ENCODE measurements at places on chromosomes 12 and 14.
A peak's percentile ranks its signal among the peaks of the same experiment; 100 is the strongest.

DNA sequence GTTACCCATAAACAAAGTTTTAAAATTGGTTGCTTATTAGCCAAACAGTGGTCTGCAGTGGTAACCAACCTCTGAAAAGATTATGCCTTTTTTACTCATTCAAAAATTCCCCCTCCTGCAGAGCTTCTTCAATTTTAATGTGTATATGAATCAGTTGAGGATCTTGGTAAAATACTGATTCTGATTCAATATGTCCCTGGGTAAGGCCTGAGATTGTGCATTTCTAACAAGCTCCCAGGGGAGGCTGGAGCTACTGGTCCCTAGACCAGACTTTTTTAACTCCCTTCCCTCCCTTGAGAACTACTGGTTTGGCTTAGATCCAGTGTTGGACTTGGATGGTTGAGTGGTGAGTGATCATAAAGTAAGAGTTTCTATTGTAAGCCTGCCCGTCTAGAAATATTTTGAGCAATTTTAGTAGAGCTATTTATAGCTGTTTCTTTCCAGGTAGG lies 90.2 kb downstream of the FUT8 start:
- DNase-seq, result no peak

- no peak for DNase-seq
Observed at GRCh38 chr12:68352067-68352466, 19.9 kb upstream of the MDM1 start.

- DNase-seq, result no peak
Observed at GRCh38 chr12:125148316-125148715, 83.1 kb downstream of the AACS start.

DNA sequence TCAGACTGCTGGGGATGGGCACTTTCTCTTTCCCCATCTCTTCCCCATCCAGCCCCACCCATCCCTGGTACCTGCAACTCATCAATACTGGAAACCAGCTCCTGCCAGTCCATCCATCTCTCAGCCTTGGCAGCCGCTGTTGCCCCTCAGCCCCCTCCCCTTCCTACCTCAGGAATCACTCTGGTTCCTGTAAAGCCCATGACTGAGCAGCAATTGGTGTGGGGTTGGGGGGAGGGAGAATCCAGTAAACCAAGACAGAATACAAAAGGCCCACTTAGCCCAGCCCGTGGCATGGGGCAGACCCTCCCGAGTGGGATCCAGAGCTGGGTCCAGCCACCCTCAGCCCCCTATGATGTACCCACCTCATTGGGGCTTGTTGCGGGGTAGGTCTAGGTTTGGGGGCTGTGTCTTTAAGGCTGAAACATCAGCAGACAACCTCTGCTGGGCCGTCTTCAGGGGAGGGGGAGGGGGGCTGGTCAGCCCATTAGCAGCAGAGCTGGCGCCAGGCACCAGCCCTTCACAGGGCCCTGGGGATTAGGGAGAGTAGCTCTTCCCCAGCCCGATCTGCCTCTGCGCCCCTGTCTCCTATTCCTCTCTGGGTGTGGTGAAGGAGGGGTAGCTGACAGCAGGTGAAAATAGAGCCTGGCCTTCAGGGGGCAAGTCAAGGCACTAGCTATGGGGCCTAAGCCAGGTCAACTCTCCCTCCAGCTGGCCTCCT lies 702 bp upstream of the PRPH start:
- DNase-seq, result no peak

GRCh38 chr12:88571543-88571942 lies 8.7 kb downstream of the KITLG start:
- no peak for DNase-seq

GRCh38 chr12:62827042-62827441 lies 107.9 kb downstream of the PPM1H start:
- DNase-seq, result no peak

DNA sequence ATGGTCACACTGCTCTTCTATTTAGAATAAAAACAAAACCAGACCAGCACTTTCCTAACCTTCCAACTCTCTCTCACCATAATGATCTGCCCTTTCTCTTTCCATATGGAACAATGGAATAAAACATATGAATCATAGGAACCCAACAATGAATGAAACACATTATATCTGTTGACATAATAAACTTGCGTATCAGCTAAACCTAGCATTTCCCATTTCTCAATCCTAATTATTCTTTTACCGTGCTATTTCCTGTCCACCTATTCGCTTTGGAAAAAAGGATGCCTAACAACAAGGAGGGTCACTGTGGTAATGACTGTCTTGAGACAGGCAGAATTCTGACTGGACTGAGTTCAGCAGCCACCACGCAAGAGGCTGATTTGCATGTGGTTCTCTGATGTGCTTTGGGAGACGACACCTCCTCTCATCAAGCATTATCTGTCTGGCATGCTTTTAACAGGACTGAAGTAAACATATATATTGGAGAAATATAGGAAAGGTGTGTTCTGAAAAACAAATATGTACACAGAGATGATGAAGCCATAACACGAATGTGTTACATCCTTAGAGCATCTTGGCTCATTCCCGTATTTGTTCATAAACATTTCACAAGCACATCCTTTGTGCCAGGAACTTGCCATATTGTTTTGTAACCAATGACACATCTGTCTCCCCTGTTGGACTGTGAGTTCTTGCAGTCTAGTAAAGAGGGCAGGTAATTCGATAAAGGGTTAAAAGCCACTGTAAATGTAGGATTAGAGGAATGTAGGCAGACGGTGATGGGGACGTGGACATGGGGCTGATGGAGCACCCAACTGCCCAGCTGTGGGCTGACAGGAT lies 87.7 kb downstream of the PTPRB start:
- no peak for DNase-seq

DNA sequence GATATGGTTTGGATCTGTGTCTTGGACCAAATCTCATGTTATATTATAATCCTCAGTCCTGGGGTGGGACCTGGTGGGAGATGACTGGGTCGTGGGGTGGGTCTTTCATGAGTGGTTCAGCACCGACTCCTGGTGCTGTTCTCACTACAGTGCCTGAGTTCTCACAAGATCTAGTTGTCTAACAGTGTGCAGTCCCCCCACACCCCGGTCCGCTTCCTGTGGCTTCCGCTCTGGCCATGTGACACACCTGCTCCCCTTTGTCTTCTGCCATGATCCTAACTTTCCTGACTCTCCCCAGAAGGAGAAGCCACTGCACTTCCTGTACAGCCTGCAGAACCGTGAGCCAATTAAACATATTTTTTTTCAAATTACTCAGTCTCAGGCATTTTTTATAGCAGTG lies 1262.2 kb downstream of the TMEM121 start:
- DNase-seq, result no peak

DNA sequence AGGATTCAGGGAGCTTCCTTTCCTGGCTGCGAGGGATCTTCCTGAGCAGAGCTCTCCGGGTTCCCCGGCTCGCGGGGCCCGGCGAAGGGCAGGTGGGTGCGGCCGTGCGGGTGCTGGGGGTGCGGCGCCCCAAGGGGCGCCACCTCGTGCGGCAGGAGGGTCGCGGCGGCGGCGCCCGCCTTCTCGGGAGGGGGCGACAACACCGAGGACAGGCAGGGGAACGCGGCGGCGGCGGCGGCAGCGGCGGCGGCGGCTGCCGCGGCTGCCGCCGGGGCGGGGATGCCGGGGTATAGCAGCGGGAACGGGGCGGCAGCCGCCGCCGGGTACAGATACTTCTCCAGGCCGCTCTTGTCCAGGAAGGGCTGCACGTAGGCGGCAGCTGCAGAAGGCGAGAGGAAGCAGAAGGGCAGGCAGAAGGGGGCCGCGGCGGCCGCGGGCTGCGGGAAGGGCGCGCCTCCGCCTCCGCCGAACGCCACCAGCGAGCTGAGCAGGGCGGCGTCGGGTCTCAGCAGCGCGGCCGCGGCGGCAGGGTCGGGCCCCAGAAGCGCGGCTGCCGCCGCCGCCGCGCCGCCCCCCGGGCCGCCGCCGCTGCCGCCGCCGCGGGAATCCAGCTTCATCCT lies 2.7 kb downstream of the BHLHE41 start:
- DNase-seq, result no peak

DNA sequence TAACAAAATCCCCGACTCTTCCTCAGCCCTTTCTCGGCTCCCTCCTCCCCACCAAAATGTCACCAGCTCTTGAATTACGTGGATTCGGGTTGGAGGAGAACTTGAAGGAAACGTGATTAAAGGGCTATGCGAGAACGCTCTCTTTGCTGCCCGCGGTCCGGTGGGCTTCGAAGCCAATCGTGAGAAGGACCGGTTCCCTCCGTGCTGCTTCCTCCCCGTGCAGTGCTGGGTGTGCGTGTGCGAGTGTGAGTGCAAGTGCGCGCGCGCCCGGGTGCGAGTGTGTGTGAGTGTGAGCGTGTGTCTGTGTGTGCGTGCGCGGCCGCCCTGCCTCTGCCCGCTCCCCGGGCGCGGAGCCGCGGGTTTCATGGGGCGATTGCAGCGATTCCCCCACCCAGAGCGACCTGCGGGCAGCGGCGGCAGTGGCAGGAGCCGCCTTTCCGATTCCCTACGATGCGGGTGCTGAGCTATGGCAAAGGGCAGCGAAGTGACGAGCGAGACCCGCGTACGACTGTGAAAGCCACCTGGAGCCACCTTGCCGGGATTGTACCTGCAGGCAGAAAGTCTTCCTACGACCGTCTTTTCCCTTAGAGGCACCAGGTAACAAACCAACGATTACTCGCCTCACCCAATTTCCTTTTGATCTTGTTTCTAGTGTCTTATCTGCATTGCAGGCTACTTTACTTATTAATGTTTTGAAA lies 1.4 kb downstream of the LRFN5 start:
- DNase-seq, result no peak

DNA sequence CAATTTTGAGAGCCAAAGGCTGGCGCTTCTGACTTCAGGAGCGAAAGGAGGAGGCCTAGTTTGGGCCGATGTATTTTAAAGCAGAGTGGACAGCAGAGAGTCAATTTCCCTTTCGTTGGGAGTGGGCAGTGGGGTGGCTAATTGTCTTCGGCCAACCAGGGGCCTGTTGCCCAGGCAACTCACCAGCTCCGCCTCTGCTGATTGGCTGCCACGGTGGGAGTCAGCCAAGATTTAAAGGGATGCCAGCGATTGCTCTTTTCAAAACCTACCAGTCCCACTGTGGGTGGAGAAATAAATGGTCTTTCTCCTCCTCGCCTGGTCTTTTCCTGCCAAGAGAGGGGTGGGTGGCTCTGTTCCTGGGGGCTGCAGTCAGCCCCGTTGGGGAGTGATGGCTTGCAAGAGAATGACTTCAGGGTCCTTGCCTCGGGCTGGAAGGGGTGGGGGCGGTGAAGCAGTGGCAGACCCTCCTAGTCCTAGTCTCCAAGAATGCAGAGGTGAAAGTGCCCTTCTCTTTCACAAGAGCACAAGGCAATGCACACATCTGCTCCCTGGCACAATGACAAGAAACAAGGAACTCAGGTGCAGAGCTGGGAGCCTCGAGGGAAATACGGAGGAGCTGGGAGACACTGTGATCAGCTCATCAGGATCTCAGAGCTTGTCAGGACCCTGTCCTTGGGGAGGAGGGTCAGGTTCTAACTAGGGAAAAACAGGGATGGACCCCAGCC lies 37.7 kb downstream of the RASAL1 start:
- no peak for DNase-seq

DNA sequence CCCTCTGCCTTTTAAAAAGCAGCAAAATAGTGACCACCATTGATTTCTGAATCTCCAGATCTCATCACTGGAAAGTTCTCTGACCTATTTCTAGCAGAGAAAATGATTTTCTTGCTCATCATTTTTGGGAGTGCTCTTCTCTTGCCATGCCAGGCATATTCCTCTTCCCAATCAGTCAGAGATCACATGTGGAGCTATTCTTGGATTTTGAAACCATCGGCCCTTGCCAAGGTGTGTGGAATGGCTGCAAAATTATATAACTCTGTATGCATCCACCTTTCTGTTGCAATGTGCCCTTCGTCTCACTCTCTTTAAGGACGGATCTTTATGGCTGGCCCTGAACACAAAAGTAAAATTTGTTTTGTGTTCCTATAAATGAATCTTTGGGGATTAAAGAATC lies 25.5 kb upstream of the LDHB start:
- no peak for DNase-seq

DNA sequence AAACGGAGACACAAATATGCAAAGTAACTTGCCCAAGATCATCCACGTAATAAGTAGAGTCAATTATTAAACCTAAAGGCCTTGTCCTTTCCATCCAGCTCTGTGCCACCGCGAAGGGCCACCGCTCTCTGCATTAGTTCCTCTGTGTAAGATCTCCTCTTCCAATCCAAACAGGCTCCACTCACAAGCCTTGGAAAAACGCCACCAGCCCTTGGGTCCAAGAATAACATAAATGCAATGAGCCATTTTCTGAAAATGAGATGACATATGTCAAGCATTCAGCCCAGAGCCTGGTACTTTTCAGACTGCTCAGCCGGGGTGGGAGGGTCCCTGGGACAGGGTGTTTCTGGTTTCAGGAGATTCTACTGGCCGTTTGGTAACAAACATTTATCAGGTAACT lies 30.0 kb downstream of the DGLUCY start:
- DNase-seq, result no peak

DNA sequence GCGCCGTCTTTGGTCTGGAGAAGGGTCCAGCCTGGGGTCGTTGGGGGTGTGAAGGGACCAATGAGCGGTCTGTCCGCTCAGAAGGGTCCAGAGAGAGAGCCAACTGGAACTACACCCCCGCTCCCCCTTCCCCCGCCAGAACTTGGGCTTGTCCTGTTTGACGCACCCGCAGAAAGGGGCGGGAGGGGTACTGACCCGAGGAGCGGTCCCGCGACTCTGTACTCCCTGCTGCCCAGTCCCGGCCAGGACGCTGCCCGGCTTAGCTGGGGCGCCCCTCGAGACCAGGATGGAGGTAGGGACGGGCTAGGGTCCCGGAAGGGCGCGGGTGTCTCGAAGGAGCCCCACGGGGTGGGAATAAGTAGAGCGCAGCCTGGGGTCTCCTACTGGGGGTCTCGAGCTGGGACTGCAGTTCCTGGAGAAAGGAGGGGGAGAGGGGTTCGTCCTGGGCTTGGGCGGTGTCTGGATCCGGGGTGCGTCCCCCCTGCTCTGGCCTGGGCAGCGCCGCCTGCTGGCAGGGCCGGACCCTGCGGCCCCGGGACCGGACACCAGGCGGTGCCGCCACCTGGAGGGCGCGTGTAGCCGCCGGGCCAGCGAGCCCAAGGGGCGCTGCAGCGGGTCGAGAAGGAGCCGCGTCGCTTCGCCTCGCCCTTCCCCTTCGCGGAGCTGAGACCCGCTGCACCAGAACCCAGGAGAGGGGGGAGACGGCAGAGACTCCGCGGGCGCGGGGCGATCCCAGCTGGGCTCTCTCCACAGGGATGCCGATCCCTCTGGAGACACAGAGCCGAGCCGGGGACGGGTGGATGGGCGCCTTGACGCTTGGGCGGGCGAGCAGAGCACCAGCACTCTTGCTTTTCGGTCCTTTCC lies 3.8 kb upstream of the CACNB3 start:
- peak; percentile 68 for DNase-seq

GRCh38 chr12:121279071-121279375 lies 17.5 kb downstream of the CAMKK2 start:
- DNase-seq, result no peak

DNA sequence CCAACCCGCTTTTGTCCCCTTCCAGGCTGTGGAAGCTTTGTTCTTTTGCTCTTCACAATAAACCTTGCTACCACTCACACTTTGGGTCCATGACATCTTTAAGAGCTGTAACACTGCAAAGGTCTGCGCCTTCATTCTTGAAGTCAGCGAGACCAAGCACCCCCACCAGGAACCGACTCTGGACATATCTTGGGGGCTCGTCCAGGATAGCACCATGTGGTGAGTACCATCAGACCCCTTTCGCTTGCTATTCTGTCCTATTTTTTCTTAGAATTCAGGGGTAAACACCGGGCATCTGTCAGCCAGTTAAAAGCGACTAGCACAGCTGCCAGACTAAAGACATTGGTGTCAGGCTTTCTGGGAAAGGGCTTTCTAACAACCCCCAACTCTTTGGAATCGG lies 137.6 kb upstream of the PPFIA2 start:
- DNase-seq, result peak; percentile 1

Measured in activated CD4-positive, alpha-beta T cell treated with anti-CD3 and anti-CD28 coated beads for 24 hours (primary cell).